ENCODE measurements at places on chromosomes 2 and 18.

- no peak for DNase-seq
These were observed 1238.0 kb upstream of the NRXN1 start for GRCh38 chr2:52269696-52270485.

DNA sequence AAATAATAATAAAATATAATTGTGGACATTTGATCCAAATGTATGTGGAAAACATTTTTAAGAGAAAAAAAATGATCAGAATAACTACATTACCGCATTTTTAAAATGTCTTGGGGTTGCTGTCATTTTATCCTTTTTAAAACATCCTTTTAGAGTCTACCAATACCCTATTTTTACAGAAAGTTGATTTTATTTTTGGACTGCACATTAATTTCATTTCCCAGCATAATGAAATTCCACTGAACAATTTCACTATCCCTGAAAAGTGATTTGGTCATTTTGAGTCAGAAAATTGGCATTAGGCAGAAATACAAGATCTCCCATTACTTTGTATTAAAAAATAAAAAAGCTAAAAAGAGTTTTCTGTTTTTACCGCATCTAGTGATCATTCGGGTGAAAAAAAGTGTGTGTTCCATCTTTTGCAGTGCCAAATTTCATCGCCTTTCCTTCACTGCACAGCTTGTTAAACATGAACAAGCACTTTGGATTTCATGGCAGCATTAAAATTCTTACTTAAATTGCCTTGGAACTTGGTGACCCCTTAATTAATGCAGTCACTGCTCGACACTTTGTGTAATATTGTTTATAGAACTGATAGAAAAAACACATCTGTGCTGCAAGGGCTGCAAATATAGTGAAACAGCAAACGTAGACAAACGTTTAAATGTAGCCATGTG is 611.7 kb downstream of the TSN start:
- DNase-seq = no peak

GRCh38 chr2:65096948-65097347 is 33.0 kb downstream of the RAB1A start:
- no peak for DNase-seq

GRCh38 chr2:207257251-207258250 is 91.8 kb upstream of the KLF7 start:
- no peak for DNase-seq

DNA sequence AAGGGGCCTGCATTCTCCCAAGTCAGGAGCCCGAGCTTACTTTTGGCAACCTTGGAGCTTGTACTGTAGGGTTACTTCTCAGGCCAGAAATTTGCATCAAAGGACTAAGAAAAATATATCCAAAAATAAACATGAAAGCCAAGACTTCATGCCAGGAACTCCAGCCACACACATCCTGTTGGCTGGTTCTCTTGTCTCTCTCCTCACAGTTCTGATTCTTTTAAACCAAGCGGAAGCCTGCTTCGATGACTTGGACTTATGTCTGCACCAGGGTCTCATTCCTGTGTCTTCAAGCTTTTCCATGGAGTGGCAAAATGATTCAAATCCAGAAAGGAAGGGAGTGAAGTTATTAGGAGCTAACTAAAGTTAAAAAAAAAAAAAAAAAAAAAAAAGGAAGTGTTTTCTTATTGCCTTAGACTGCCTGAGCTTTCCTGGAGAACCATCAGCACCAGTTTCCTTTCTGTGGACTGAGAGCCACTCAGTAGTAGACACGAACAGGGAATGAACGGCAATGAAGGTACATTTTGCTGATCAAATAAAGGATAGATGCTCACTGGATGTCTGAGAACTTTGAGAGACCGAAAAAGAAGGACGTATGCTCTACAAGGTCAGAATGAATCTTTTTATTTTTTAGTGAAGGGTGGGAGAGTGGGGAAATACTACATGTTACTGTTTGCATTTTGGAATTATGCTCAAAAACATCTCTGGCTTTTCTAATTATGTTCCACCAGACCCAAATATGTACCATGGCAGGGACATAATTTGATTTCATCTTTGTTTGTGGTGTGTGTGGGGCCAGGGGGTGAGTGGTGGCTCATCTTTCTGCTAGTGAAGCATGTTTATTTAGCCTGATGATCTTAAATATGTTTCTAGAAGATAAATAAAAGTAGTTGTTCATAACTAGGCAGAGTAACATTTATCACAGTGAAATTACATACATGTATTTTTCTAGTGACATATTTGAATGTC is 86.0 kb downstream of the RAPGEF4 start:
- DNase-seq = no peak

All from GM23338 (cell line).